ENCODE measurements at places on chromosomes 6 and 20.

- no peak for DNase-seq
Measured at GRCh38 chr20:64090165-64090564, 6.0 kb upstream of the LKAAEAR1 start.

DNA sequence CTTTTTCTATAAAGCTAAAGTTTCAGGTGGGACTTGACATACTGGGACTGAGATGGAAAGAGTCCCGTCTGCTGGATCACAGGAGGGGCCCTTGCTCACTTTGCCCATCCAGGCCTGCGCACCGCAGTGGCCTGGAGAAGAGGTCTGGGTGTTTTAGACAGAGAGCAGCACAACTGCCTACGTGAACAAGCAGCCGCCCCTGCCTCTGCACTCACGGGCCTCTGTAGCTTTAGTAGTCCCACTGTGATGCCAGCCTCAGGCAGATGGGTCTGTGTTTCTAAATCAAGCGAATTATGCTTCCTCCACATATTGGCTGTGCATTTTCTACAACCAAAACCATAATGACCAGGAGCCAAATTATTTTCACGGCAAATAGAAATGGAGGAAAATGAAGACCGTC is 184.8 kb upstream of the FOXQ1 start:
- no peak for DNase-seq

- DNase-seq, result no peak
Measured at GRCh38 chr20:57332105-57333089, 2.8 kb downstream of the SPO11 start.

GRCh38 chr6:3723251-3723650 is 28.3 kb downstream of the PXDC1 start:
- no peak for DNase-seq

DNA sequence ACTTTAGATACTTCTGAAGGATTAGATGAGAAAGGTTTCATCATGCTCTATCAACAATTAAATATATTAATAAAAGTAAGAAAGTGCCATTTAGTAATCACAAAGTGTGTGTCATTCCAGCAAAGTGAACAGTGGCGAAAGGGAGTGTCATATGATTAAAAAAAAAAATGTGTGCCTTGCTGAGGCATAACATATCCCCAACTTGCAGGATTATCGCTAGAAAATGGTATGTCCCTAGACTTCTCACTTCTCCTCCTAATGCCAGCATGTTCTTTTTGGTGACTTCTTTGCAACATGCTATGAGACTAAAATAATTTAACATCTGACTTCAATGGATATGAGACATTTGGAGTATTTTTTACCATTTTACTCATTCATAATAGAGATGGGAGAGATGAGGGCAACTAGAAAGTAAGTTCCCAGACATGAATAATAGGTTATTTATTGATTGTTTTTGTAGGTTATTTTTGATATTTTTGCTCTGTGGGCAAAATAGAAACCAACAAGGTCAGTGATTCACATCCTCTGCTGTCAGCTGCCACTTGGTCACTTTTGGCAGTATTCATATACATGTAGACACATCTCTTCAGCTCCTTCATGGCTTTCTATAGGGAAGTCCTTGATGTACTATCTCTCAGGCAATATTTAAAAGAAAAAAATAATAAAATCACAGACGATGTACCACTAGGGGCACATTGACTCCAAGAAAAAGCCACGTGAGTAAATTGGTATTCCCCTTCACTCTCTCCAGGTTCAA is 370.1 kb downstream of the BMP2 start:
- DNase-seq, result no peak

- DNase-seq, result no peak
Measured at GRCh38 chr6:71383476-71383875, 94.9 kb downstream of the OGFRL1 start.

GRCh38 chr20:4873396-4873795 is 127.9 kb downstream of the SLC23A2 start:
- no peak for DNase-seq

DNA sequence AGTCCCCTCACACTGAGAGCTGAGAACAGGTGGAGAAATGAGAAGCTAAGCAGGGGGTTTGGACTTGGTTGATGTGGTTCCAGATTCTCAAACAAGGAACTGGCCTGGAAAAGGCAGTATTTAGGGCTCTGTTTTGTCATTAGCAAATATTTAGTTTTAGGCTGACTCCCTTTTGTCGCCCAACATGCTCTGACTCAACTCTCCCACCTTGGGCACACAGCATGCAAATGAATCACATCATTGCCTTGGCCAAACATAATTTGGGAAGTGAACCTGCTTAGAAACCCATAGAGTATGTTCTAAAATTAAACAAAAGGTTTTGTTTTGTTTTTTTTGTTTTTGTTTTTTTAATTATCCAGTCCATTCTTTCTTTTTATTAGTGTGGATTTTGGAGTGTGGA is 9.5 kb upstream of the UQCC2 start:
- DNase-seq, result no peak

DNA sequence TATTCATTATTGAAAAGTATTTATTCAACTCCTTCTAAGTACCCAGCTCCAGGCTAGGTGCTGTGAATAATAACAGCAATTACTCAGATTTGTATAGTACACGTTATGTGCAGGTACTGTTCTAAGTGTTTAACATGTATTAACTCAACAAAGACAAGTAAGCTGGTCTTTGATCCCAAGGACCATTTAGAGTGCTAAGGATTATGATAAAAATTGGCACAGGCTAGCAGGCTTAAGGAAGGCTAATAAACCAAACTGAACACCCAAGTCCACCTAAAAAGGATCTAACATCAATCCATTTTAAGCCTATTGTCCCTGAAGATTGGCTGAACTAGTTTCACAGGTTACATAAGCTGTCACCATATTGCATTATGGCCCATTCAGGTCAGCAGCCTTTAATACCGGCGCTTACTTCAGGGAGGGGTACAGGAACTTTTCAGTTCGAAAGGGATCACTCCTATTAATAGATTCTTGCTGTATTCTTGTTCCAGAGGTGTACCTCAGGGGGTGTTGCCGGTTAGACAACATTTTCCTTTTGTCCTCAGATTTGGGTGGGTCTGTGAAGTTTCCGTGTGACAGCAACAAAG is 99.0 kb upstream of the GMDS start:
- no peak for DNase-seq

DNA sequence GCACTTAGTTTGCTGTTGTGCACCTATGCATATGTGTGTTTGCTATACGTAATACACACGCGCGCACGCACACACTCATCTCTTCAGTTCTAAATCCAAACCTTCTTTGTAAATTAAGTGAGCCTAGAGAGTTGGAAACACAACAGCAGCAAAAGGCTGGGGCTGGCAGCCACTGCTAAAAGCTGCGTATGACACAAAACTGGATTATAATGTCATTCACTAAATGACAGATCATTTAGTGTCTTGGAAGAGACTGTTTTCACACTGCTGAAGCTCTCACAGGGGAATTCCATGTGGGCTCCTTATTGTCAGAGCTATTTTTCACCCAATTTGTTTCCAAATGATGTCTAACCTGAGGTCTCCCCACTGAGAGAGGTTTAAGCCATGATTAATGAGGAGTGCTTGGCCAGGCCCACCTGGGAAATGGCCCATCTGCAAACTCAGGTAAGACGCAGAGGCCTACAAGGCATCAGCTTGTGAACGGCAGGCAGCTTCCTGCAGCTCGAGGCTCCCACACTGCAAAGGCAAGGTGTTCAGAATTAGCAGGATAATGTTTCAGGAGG is 94.2 kb downstream of the OLIG3 start:
- no peak for DNase-seq

GRCh38 chr6:7202950-7203349 is 95.2 kb downstream of the RREB1 start:
- no peak for DNase-seq

DNA sequence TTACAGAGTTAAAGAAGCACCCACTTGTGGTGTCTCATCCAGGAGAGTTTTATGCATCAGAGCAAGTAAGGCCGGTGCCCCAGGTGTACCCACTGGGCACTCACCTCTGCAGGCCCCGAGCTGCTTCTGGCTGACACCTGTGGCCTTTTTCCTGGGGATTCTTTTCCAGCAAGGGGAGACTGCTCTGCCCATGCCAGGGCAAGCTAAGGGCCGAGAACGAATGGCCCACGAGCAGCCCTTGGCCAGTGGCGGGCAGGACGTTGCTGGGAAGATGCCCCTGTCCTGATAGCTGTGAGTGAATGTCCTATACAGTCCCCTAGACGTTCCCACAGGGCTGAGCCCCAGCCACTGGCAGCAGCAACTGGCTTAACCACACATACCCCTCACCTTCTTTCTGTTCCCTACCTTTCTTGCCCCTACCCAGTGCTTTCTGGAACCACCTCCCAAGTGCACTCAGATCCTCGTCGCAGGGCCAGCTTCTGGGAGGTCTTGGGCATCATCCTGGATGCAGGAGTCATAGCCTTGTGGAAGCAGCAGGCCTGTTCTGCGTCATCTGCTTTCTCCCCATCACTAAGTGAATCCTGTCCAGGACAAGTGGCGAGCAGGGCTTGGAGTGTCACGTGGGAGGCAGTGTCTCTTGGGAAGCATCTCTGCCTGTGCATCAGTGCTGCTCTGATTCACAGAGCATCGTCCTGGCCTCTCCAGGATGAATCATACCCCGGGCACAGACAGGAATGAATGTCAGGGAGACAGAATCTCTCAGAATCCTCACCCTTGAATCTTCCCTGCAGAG is 32.5 kb downstream of the SYNDIG1 start:
- DNase-seq, result peak; percentile 92

GRCh38 chr6:157631838-157632614 is 191.0 kb upstream of the SNX9 start:
- DNase-seq, result no peak

- no peak for DNase-seq
Measured at GRCh38 chr20:46144432-46145025, 26.4 kb downstream of the CD40 start.

GRCh38 chr20:36605399-36606157 is at the start of gene RAB5IF:
RAB5IF (plus strand) TSS chr20:36605779; CDS start chr20:36605952, 173 bp downstream.
- DNase-seq, result peak; percentile 98

Measured in fibroblast of the aortic adventitia (primary cell).